Right cardiac atrium (tissue), 5 donors: ENCODE measurements at places on chromosomes 11 and 22. TPM values are rescaled to one million over a fixed set of nuclear protein-coding genes. Genes with fewer than 3 reads are reported as not detected.

The SERHL2 gene
- polyA plus RNA-seq, result 4.8 TPM

The TEF gene
- polyA plus RNA-seq, result 22.1 TPM

The TYR gene
- not detected for polyA plus RNA-seq

The TMEM45B gene
- polyA plus RNA-seq, result not detected

The DCPS gene
- polyA plus RNA-seq, result 10.6 TPM

The ISX gene
- polyA plus RNA-seq, result not detected

The EFEMP2 gene
- polyA plus RNA-seq, result 128 TPM

The TSKU gene
- polyA plus RNA-seq, result 14.1 TPM

The FLRT1 gene
- polyA plus RNA-seq, result 1.5 TPM

The OR5B17 gene
- not detected for polyA plus RNA-seq

The PIH1D2 gene
- polyA plus RNA-seq, result 1.8 TPM

The FJX1 gene
- 0.95 TPM for polyA plus RNA-seq

The OLFML1 gene
- 6.9 TPM for polyA plus RNA-seq

The MS4A12 gene
- not detected for polyA plus RNA-seq

The RPLP2 gene
- 859 TPM for polyA plus RNA-seq

The SRPRA gene
- 49.6 TPM for polyA plus RNA-seq

The BEST1 gene
- 4.6 TPM for polyA plus RNA-seq

The IFITM10 gene
- polyA plus RNA-seq, result 0.25 TPM

The ANO5 gene
- polyA plus RNA-seq, result 17.1 TPM

The SLC37A2 gene
- 0.97 TPM for polyA plus RNA-seq

The TSGA10IP gene
- polyA plus RNA-seq, result not detected

The MMP3 gene
- not detected for polyA plus RNA-seq

The CRYAB gene
- polyA plus RNA-seq, result 9,689 TPM

The CCDC88B gene
- 25.1 TPM for polyA plus RNA-seq

The DDX10 gene
- polyA plus RNA-seq, result 13.2 TPM

The MMP10 gene
- polyA plus RNA-seq, result not detected

The SUSD2 gene
- polyA plus RNA-seq, result 6.7 TPM

The OR2AG1 gene
- not detected for polyA plus RNA-seq

The P2RY6 gene
- 0.70 TPM for polyA plus RNA-seq
